ENCODE measurements at places on chromosomes 11 and 22. TPM values are rescaled to one million over a fixed set of nuclear protein-coding genes. Genes with fewer than 3 reads are reported as not detected.

Gene MICAL3
- polyA plus RNA-seq: 16.5 TPM

Gene NLRP14
- 0.02 TPM for polyA plus RNA-seq

Gene TTC12
- polyA plus RNA-seq: 2.8 TPM

Gene OR51B2
- not detected for polyA plus RNA-seq
